Stimulated activated CD4-positive, alpha-beta T cell treated with anti-CD3 and anti-CD28 coated beads, Interleukin-1b, Interleukin-23, amount 100 ng/mL, for 1 hour (primary cell): ENCODE measurements at places on chromosomes 3 and 15.
A peak's percentile ranks its signal among the peaks of the same experiment; 100 is the strongest.

DNA sequence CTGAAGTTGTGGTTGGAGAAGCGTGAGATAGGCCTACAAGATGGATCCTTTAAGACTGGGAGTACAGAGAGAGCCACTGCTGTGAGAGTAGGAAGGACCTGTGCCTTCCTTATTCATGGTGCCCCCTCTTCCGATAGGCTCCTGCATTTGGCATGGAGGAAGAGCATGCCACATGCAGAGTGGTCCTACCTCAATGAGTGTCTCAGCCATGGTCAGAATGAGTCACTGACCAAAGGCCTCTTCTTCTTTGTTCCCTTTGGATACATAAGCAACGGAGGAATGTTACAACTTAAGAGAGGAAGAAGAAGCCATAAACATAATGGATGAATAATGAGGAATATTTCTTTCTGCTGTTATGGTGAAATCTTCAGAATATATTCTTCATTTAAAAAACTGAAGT is 681.2 kb upstream of the GRM7 start:
- no peak for DNase-seq

DNA sequence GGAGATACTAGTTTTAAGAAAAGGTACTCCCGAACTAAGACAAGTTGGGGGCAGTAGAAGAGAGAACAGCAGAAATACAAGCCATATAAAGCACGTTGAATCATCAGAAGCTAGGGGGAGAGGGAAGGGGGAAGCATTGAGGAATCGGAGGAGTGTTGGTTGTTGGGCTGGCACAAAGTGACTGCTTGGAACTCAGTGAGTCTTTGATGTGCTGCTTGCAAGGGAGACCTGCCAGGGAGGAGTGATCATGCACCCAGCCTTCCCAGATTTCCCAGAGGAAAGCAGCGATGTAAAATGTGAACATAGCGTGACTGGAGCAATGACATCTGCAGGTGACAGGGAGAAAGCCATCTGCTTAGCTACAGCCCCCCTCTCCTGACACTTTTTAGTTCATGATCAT is 192.4 kb upstream of the IL12A start:
- no peak for DNase-seq

DNA sequence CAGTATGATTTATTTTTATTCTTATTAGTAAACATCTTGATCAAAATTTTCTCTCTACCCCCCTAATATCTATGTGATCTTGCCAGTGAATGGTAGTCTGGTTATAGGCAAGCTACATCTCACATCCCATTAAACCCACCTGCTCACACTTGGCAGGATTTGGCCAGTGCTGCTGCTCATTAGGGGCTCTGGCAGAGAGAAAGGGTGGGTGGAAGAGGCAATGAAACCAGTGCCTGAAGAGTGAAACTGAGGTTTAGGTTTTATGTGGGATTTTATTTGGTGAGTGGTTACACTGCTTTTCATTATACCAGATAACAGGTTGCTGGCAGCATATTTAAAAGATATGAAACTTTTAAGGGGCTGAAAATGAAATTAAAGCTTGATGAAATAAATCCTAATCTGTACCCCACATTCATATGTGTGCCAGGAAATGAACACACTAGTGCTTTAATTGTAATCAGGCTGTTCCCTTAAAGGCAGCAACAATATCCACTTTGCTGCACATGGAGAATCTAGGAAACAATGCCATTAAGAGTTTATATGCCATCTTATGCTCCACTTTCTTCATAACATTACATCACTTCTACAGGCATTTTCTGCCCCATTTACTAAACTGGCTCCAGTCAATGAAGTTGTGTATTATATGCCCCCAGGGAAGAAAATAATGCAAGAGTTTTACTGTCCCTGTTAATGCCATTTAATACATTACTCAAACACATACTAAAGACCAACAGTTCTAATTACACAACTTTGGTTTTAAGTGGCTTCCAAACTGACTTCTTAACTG is 688.7 kb downstream of the MECOM start:
- DNase-seq: no peak

GRCh38 chr15:62270216-62270921 is 105.3 kb upstream of the C2CD4B start:
- DNase-seq: no peak

GRCh38 chr3:126516152-126516935 is 1.2 kb downstream of the UROC1 start:
- DNase-seq: no peak

DNA sequence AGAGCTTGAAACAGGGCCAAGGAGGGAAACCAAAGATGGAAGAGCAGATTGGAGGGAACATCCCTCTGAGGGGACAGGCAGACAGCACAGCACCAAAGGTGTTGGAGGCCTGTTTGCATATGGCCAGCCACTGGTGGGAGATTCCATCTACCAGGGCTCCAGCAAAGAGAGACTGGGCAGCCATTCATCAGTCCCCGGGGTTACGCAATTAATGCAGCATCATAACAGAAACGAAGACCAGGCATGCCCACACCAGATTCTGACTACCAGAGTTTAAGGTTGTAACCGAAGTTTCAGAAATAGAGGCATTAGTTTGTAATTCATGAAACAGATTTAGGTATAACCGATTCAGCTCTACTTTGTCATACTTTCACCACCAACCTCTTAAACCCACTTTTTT is 58.1 kb downstream of the COL8A1 start:
- no peak for DNase-seq

- DNase-seq: no peak
These were observed 229.9 kb downstream of the THRB start for GRCh38 chr3:24264748-24265158.

GRCh38 chr3:138443521-138444503 is 9.4 kb downstream of the ESYT3 start:
- no peak for DNase-seq

DNA sequence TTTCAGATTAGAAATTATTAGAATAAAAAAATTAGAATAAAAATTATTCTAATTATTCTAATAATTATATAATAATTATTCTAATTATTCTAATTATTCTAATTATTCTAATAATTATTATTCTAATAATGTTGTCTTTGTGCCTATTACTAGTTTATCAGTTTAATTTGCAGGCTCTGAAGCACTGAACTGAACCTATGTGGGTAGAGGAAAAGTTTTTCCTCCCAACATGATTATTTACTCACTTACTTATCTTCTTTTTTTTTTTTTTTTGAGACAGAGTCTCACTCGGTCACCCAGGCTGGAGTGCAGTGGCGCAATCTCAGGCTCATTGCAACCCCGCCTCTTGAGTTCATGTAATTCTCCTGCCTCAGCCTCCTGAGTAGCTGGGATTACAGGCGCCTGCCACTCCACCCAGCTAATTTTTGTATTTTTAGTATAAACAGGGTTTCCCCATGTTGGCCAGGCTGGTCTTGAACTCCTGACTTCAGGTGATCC is 39.7 kb upstream of the C15orf39 start:
- no peak for DNase-seq

DNA sequence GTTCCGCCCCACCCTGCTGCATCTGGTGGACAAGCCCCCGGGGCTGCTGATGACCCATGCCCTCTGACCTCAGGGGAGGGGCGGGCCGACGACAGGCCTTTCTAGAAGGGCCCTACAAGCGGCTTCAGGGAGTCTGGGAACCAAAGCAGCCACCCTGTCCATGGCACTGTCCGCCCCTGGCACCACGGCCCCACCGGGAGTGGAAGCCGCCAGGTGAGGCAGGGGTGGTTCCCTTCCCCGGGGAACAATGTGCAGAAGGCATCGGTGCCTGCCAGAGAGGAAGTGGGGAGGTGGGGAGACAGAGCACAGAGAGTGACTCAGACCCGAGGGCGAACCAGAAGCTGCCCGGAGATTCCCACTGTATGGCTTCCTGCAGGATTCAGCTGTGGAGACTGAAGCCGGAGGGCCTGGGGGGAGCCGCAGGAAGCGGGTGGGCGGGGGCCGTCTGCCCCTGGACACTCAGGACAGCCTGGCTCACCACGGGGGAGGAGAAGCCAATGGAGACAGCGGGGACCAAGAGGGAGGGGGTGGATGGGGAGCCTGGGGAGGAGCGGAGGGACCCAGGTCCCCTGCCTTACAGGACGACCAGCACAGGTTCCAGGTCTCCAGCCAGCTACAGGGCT is 134.0 kb downstream of the TPRA1 start:
- no peak for DNase-seq

DNA sequence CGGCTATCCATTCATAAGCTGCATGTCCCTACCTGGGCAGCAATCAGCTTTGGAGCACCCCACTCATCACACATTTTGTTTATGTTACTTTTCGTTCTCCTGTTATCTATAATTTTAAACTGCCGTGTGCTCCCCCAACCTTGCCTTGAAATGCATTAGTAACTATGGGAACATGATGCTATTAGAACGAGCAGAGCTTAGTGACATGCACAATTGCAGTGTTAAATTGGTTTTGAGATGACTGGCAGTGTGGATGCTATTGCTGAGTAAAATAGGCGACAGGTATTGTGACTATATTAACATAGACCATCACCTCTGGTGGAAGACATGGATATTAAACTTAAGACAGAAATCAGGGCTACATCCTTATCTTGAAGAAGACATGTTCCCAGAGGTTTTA is 191.6 kb downstream of the KCNAB1 start:
- no peak for DNase-seq

GRCh38 chr3:42127226-42127625 is 36.1 kb downstream of the TRAK1 start:
- DNase-seq: no peak

DNA sequence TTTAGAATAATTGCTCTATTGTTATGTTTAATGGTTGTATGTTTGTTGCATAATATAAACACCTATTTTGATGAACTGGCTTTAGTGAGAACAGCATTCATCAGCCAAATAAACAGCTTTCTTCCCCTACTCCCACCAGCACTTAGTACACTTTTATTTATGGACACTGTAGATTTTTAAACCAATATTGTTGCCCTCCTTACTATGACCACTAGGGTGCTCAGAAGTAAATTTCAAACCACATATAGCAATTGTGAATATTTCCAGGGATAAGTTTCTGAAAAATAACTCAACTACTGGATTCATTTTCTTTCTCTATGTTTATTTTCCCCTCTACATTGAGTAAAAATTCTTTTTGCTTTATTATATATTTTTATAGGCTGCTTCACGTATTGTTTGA is 84.7 kb upstream of the PTX3 start:
- DNase-seq: no peak

- no peak for DNase-seq
These were observed 621 bp downstream of the RGMA start for GRCh38 chr15:93088200-93088980.

DNA sequence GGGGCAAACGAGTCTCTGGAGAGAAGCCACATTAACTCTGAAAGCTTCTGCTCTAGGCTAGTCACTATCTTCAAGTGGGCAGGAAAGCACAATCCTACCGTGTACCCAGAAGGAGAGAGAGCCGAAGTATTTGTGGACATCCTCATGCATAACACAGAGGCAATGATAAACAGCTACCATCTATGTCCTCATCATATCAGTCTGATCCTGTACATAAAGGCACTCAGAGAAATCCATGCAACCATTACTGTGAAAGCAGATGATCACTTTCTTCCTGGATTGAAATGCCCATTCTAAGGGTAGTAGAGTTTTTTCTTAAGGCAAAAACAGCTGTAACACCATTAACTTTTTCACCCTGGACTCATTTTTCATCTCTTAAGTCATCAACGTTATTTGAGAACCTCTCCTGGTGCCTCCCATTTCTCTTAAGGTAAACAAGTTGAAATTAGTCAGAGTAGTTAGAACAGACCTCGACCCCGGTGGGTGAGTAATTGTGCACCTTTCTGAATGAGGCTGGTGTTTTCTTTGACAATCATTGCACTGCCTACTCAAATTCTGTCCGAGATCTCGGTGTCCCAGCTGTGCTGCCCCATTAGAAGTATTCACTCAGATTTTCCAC is 327.4 kb downstream of the SHQ1 start:
- peak; percentile 15 for DNase-seq

DNA sequence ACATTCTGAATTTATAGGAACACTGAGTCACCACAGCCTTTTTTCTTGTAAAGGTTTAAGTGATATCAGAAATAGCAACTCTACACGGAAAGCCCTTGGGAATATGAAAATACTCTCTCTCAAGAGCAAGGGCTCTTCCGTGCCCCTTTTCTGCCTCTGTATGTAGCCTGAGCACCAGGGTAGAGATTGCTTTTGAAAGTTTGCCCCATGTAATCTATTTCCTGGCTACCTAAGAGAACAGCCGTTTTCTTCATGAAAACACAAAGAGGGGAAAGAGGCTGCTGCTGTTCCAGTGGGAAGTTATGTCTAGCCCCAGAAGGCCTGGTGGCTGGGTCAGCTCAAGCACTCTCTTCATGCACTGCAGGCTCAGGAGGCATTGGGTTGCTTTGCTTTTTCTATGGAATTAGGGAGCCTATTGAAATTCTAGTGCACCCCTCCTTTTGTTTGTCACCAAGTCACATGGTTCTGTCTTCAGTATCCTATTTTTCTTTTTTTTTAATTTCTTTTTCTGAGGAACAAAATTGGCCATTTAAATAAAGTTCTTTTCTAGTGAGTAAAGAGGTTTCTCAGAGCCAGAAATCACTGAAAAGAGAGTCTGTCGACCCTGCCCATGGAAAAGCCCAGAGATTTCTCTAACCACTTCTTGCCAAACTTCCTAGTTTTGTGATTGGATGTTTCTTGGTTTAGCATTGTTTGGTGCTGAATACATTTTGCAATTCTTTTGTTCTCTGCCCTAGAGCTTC is 39.5 kb downstream of the TIGIT start:
- no peak for DNase-seq

DNA sequence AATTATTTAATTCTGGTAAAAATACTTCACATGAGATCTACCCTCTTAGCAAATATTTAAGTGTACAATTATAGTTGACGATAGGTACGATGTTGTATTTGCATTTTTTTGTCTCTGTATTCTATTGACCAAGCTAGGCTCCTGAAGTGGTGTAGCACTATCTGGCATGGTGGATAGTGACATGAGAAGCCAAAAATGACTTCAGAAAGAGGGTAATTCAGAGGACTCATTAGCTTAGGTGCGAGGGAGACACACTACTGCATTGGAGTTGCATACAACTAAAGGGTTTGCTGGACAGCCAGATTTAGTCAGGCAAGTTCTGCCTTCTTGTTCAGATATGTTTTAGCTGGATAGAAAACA is 50.6 kb downstream of the KBTBD8 start:
- DNase-seq: no peak

GRCh38 chr15:42392309-42393024 is 33.2 kb downstream of the CAPN3 start:
- DNase-seq: no peak

- DNase-seq: no peak
These were observed 42.3 kb upstream of the GALNT15 start for GRCh38 chr3:16132190-16132589.

GRCh38 chr3:16658925-16659793 is 53.9 kb upstream of the DAZL start:
- no peak for DNase-seq
